8988T (cell line): ENCODE measurements at places on chromosomes 2 and 18.

DNA sequence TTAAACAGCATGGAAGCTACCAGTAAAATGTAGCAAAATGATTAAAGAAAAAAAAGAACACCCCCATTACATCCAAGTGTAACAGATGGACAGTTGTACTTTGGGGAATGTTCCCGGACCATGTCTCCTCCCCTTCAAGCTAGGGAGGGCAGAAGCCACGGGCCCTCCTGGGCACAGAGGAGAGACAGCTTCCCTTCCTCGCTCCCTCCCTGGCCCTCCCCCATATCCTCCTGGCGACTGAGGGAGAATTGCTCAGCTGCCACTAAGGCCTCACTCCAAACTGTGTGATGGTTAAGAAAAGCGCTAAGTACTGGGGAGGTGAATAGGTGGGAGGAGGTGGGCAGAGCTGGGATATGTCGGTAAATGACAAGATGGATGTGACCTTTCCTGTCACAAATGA is 358.0 kb downstream of the HRH4 start:
- DNase-seq = no peak

DNA sequence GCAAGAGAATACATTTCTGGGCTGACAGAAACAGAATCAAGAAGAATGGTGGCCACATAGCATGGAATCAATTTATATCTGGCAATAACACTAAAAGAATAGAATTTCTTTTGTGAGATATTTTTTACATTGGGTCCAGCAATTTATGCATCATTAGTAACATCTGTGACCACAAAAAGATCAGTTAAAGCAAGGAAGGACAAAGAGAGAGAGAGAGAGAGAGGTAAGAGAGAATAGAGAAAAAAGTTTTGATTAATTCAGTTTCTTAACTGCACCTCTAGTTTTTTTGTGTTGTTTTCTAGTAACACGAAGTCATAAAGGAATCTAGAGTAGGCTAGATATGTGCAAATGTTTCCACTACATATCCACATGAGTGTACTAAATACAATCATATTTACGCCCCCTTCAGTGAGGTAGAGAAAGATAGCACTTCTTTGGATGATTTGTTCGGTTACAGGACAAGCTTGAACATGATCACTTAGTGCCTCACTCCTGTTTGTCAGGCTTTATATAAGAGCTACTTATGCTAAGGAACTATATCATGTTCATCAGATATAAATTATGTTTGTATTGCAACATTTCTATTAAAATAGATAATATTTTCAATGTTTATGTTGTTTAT is 247.4 kb upstream of the COL3A1 start:
- DNase-seq = no peak

GRCh38 chr2:43898134-43898837 is 59.5 kb downstream of the ABCG8 start:
- DNase-seq = no peak

- no peak for DNase-seq
Measured at GRCh38 chr2:222859786-222860612, 837 bp upstream of the ACSL3 start.

GRCh38 chr2:53515435-53516332 is 251.9 kb upstream of the CHAC2 start:
- DNase-seq = no peak

DNA sequence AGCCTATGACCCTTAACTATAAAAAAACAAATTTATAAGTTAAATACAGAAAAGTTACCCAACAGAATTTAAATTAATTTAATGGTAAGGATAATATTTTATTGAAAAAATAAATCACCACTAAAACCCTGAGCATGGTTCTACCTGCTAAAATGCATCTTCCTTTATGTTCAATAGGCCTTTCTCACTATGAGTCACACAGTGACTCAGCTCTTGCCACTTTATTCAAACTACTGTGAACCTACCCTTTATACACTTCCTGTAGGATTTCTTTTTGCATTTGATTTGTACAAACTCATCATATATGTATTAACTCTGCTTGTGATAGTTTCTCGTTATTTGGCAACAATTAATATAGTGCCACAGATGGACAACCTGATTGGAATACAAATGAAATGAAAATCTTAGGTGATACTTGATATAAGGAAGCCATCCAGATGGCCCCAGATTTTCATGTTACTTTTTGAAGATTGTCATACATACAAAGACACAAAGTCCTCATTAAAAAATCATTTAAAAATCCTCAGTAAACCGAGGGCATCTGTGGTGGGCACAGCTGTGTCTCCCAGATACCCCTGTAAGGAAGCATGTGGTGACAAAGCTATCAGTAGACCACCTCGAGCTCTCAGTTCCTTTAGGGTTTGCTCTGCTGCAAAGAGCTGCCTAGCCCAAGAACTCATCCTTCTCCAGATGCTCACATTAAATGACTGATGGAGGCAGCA is 55.2 kb upstream of the COBLL1 start:
- no peak for DNase-seq

DNA sequence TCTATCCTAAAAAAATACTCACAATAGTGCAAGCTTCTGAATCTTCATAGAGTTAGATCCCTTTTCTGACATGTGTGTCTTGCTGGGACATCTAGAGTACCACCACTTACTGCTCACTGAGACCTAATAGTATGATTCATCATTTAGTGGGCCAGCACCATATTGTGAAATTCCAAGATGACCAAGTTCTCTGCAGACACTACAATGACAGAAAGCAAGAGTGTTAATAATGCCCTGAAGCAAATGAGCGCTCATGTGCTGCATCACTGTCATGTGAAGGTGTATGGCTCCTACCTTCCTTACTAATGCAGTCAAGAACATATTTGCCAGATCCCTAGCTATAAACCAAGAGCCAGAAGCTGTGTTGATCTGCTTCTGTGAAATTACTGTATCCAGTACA is 606.2 kb upstream of the NXPH2 start:
- no peak for DNase-seq

- no peak for DNase-seq
Measured at GRCh38 chr2:120346667-120347358, 877 bp downstream of the INHBB start.

GRCh38 chr2:37868866-37869265 is 56.2 kb upstream of the RMDN2 start:
- DNase-seq = no peak

- DNase-seq = no peak
Measured at GRCh38 chr2:196957881-196958525, 31.5 kb upstream of the PGAP1 start.

GRCh38 chr2:36708041-36708741 is 11.7 kb downstream of the VIT start:
- DNase-seq = peak; percentile 54

- no peak for DNase-seq
Measured at GRCh38 chr2:217523286-217523685, 479.5 kb downstream of the TNS1 start.

GRCh38 chr2:22134421-22134820 is 1010.7 kb downstream of the TDRD15 start:
- DNase-seq = no peak

DNA sequence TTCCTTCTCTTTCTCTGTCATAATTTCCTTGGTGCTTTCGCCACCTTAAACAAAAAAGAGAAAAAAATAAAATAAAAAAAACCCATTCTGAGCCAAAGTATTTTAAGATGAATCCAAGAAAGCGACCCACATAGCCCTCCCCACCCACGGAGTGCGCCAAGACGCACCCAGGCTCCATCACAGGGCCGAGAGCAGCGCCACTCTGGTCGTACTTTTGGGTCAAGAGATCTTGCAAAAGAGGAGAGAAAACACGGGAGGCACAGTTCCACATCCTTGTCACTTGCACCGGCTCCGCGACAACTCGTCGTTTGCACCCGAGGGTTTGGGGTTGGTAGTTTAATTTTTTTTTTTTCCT is 1.8 kb upstream of the SP9 start:
- no peak for DNase-seq

DNA sequence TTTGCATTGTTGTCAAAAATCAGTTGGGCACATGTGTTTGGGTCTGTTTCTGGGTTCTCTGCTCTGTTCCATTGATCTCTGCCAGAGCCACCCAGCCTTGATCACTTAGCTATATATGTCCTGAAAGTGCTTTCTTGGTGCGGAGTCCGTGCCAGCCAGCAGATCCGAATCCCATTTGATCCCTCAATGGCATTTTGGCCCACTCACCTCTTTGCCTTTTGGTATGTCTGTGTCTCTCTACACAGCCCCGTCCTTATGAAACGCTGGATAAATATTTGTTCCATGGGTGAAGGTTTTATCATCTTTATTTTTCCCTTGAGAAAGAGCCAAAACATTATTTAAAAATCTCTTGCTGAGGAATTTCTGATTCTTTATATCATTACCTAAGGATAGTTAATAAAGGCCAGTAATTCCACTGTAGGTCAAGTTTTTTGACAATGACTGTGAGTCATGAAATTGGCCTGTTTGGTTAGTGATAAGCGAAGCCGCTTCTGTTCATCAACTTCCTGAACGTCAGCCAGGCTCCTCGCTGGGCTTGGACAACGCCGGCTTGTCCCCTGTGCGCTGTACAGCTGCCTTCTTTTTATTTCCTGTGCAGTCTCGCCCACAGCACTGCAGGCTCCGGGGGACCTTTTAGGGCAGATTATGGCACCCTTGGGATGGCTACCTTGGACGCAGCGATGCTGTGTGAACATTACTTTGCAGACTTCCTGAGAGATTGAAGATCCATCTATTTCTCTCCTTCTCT is 24.9 kb downstream of the MTCL1 start:
- peak; percentile 52 for DNase-seq

- DNase-seq = no peak
Measured at GRCh38 chr2:141186413-141187074, 944.3 kb downstream of the LRP1B start.

DNA sequence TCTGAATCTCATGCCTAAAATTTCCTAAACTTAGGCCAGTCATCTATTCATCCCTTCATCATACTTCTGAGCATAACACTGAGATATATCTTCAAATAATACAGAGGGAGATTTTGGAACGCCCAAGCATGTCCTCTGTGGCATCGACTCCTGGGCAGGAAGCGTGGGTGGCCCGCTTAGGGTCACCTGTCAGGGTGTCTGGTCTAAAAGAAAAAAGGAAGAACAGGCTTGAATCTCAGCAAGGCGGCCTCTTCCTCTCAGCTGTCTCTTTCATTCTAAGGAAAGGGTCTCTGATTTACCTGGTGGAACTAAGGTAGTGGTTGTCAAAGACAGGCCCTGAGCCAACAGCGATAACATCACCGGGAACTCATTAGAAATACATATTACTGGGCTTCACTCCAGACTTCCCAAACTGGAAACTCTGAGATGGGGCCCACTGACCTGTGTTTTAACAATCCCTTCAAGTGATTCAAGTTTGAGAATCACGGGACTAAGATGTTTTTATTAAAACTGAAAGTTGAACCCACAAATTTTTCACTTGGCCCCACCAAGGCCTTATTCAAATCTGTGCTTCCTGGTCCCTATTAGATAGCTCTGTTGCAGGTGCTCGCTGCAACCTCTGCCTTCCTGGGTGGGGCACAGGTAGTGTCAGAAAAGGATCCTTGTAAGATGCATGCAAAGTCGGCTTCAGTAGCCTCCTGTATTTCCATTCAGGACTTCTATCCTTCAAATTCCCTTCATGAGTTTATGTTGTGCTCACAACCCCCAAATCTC is 162.3 kb upstream of the CCDC68 start:
- DNase-seq = no peak

- peak; percentile 70 for DNase-seq
Measured at GRCh38 chr2:61793389-61793836, 60.4 kb downstream of the FAM161A start.

DNA sequence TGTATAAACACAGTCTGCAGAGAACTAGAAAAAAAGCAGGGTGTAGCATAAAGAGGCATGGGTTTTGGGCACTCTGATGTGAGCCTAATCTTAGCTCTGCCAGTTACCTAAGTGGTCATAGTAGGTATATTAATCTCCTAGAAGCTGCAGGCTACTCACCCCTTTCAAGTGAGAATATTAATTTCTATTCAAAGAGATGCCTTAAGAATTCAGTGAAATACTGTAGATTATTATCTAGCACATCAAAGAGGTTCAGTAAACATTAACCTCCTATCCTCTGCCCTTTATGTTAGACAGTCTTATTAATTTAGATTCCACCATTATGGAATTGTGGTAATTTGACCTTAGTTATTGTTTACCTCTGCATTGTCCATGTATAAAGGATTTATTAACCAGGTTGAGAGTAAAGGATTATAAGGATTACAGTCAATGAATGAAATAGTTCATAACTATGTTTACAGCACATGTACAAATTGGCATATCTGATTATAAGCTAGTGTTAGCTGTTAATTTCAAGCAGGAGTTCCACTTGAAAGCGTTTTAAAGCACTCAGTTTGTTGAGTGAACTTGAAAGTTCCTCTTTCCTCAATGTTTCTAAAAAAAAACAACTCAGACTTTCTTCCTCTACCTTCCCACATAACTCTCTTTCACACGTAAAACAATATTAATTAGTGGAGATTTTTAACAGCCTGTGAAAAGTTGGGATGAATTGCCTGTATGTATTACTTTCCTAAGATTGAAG is 150.6 kb upstream of the EPC2 start:
- DNase-seq = no peak

GRCh38 chr2:85505551-85506238 is 33.3 kb upstream of the MAT2A start:
- no peak for DNase-seq

GRCh38 chr18:10051877-10052631 is 138.2 kb downstream of the VAPA start:
- DNase-seq = no peak

DNA sequence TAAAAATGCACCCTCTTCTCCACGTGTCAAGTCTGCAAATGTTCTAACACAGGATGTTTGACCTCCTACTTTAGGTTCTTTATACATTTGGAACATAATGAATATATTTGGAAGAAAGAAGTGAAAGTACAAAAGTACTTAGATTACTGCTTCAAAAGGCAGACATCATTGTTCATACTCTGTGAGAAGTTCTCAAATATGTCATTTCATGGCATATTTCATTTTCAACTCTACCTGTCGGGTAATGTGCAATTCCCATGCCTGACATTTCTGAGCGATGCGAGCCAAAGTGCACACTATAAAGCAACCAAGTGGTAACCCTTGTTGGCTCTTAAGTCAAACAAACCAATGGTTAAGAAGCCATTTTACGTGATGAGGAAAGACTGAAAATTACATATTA is 7.0 kb downstream of the BUB1 start:
- no peak for DNase-seq

DNA sequence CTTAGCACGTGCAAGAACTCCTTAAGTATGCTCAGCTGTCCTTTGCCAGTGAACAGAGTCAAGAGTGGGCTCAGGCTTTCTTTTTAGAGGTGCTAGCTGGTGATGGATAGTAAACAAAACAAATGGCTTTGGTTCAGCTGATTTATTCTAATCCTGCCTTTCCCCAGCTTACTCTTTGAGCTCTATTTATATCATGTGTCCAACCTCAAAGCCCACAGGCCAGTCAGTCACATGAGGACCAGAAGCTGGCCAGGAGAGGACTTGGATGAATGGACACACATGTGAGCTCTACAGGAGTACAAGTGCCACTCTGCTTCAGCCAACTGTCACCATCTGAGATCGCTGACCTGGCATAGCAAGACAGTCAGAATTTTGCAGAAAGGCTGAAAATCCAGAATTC is 59.4 kb downstream of the STK39 start:
- DNase-seq = no peak

- DNase-seq = no peak
Measured at GRCh38 chr2:20484810-20485611, 38.1 kb downstream of the RHOB start.

GRCh38 chr2:159921752-159922404 is 123.9 kb upstream of the CD302 start:
- DNase-seq = peak; percentile 39
